ENCODE measurements at places on chromosomes 16 and 17.

- no peak for DNase-seq
These were observed 6.0 kb upstream of the KRT38 start for GRCh38 chr17:41446806-41447205.

DNA sequence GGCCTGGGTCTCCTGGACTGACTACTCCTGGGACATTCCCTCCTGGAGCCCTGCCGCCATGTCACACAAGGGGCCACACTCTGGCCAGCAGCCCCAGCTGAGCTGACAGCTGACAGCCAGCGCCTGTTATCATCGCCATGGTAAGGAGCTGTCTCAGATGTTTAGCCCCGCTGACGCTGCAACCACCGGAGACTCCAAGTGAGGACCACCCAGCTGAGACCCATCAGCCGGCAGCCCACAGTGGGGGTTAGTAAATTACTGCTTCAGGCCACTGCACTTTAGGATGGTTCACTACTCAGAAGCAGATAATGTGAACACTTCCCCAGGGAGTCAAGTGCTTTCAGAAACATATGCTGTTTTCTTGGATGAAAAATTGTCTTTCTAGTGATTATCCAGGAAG, 14.6 kb upstream of the SPHK1 start:
- DNase-seq = no peak

- DNase-seq = peak; percentile 79
These were observed 32.8 kb downstream of the HIC1 start for GRCh38 chr17:2087597-2088211.

DNA sequence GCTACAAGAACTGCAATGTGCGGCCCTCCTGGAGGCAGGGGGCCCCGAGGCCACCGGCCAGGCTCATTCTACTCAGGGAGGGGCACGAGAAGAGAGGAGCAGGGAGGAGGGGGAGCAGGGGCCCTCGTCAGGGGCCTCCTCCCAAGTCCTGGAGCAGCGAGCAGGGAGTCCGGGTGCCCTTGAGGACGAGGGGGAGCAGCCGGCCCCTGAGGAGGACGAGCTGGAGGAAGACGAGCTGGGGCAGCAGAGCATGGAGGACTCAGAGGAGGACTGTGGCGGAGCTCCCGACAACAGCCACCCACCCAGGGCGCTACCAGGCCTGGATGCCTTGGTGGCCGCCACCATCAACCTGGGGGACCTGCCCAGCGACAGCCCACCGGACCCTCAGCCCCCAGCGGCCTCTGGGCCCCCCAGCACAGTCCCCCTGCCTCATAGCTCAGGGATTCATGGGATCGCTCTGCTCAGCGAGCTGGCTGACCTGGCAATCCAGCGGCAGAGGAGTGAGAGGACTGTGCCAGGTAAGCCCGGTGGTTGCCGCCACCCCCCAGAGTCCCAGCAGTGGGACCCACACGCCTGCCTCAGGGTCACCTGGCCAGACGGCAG, 52.2 kb downstream of the BAHCC1 start:
- DNase-seq = no peak

DNA sequence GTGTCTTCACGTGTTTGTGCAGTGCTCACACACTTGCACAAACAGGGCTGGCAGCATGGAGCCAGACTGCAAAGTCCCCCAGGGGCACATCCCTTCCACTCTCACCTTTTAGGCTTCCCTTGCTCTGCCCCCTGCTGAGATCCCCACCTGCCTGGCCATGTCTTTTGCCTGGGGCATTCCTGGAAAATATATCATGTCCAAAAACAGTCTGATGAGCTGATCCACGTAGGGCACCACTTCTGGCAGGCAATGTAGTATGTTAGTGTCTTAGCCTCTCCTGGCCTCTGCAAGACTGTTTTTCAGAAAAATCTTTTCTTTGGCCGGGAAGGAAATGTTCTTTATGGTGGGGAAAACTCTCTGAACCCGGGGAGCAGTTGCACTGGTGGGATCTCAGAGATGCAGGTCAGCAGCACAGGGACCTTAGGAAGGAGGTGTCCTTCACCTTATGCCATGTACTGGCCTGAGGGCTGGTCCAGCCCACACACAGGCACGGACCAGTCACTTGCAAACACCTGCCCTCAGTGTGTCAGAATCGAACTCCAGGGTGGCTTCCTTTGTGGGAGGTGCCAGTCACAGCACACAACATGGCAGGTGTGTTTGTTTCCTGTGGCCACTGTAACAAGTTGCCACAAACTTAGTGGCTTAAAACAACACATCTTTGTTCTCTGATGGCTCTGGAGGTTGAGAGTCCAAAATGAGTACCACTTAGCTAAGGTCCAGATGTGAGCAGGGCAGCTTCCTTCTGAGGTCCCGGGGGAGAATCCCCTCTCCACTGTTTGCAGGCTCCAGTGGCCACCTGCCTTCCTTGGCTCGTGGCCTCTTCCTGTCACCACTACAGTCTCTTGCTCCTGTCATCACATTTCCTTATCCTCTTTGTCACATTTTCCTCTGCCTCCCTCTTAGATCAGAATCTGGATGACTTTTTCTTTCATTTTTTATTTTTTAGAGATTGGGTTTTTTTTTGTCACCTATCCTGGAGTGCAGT, 46.6 kb downstream of the MPRIP start:
- DNase-seq = no peak

DNA sequence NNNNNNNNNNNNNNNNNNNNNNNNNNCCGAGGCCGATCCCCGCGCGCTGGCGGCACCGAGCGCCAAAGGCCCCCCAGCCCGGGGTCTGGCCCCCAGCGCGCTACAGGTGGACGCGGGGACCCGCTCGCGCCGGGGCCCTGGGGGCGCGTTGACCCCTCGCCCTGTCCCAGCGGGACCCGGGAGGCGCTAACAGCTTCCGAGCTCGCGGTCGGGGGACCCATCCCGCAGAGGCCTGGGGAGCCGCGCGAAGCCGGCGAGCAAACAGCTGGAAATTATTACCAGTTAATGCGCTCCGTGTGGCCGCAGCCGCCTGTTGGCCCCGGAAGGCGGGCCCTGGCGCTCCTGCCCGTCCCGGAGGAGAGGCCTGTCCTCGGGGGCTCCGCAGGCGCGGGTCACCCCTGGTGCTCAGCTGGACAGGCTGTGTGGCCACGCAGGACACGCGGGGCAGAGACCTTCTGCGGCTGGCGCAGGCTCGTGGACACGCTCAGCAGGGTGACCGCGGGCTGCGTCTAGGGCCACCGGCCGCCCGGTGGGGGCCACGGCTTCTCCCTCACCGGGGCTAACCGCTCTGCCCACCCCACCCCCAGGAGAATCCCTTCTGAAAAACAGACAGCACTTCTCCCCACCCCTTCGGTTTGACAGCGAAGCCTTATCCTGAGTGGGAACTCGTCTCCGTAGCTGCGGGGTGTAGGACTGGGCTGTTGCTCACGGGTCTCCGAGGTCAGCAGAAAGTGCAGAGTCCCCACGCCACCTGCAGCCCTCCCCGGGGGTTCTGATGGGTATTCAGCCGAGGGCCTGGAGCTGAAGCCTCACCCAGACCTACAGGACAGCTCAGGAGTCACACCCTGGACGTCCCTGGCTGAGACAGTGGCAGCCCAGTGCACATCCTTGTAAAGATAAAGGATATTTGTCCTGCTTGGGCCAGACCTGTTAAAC, 138.7 kb upstream of the RPH3AL start:
- no peak for DNase-seq

GRCh38 chr17:34730816-34731215, 151.4 kb downstream of the TMEM132E start:
- no peak for DNase-seq

DNA sequence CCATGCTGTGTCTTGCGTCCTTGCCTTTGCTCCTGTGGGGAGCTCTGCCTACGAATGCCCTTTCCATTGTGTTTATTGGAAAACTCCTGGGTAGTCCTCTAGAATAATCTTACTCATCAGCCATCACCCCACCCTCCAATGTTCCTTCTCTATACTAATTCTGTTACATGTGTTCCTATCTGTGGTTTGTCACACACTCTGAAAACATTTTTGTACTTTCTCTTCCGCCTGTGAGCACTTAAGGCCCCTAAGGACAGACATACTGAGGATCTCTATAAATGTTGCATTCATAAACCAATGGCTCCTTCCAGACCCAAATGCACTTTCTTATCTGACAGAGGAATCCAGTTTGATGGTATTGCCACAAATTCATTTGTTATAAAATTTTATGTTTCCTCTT, 53.9 kb upstream of the MON1B start:
- peak; percentile 2 for DNase-seq

- no peak for DNase-seq
These were observed 19.3 kb upstream of the ZFPM1 start for GRCh38 chr16:88433632-88434352.

GRCh38 chr17:61872099-61872498, 8.8 kb upstream of the BRIP1 start:
- no peak for DNase-seq

DNA sequence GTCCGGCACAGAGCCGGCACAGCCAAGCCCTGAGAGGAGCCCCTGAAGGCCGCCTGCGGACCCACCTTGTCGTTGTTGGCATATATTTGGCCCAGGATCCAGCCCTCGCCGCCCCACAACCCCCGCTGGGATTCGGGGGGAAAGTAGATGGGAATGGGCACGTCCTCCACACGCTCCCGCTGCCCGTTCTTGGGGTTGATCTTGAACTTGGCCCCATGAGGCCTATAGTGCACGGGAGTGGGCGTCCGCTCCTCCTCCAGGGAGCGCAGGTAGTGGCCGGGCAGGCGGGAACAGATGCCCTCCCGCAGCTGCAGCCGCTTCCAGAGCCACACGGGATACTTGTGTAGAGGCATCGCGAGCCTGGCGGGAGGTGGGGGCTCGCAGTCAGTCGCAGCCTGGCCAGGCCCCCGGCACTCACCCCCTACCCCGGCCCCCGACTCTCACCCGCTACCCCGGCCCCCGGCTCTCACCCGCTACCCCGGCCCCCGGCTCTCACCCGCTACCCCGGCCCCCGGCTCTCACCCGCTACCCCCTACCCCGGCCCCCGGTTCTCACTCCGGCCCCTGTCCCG, 387 bp downstream of the MRPL28 start:
- DNase-seq = no peak

DNA sequence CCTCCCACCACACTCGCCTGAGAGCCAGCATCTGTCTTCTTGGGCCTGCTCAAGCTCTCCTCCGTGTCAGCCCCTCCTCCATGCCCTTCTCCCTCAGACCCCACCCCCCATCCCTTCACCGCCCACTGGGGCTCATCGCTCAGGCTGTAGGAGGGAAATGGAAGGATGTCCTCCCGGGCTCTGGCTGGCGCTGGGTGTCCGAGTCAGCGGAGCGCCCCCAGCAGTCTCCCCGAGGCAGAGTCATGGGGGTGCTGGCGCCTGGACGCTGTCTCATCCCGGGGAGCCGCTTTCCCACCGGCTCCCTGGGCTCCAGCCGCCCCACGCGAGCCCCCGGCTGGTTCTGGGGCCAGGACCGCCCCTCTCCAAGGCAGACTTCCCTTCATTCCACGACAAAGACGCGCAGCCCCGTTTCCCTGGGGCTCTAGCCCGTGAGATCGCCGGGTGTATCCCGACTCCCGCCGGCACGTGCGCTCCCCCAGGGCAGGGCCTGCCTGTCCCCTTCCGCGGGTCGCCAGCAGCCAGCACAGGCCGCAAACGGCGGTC, 428 bp upstream of the ANTKMT start:
- peak; percentile 65 for DNase-seq

DNA sequence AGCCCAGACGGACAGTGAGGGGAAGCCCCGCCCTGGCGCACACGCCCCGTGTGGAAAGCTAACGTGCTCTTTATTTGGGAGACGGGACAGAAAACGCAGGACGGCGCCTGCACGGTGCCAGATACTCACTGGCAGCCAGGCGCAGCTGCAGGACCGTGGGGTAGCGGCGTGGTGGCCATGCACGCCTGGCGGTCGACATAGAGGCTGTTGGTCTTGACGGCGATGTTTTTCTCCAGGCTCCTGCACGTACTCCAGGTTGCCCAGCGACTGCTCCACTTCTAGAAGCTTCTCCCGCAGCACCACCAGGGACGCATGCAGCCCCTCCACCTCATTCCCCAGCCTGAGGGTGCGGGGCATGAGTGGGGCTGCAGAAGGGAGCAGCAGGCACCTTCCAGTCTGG, 5.1 kb upstream of the C1QTNF8 start:
- no peak for DNase-seq

DNA sequence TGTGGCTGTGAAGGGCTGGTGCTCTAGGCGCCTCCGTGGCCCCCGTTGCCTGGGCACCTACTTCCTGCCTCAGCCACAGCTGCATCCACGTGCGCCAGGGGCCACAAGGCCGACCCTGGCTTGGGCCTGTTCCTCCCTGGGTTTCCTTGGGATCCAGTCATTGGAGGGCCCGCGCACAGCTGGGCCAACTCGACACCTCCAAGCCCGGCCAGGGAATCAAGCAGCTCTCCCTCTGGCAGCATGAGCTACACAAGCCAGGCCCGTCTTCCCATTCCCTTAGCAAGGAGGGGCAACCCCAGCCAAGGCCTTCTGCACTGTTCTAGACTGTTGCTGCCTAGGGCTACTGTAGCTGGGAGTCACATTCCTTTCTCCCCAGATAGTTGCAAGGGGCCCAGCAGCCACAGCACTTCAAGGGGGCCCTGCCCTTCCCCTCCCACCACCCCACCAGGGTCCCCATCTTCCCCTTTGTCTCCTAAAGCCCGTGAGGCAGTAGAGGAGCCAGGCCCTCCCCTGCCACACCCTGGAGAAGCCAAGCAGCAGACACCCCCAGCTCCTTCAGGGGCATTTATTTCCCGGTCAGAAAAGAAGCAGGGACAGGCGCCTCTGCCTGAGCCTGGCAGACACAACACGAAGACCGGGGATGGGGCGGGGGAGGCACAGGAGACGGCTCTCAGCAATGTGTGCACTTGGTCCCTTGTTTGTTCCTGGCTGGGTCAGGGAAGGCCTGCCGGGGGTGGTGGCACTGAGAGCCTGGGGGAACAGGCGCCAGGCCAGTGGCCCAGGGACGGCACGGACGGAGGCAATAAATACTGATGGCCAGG, 3.8 kb downstream of the ARHGDIA start:
- peak; percentile 64 for DNase-seq

- DNase-seq = no peak
These were observed 541.9 kb upstream of the CDH11 start for GRCh38 chr16:65663774-65664173.

GRCh38 chr16:73605309-73605708, 557.4 kb upstream of the ZFHX3 start:
- DNase-seq = no peak

- DNase-seq = no peak
These were observed 1.7 kb downstream of the ARHGAP27 start for GRCh38 chr17:45430738-45431530.

GRCh38 chr17:82970818-82971590, 108.4 kb upstream of the METRNL start:
- DNase-seq = no peak

GRCh38 chr17:12256380-12256995, 235.8 kb downstream of the MAP2K4 start:
- peak; percentile 48 for DNase-seq

GRCh38 chr17:70310221-70310672, 140.9 kb downstream of the KCNJ2 start:
- DNase-seq = peak; percentile 39

Data from OCI-M1 (cell line).